ENCODE measurements at places on chromosomes 1 and 21.

- no peak for DNase-seq
These were observed 9.7 kb upstream of the CTSS start for GRCh38 chr1:150775276-150775675.

GRCh38 chr1:59345221-59345620 lies 48.3 kb downstream of the FGGY start:
- no peak for DNase-seq

GRCh38 chr1:208781391-208782045 lies 537.3 kb upstream of the PLXNA2 start:
- no peak for DNase-seq

GRCh38 chr1:230456478-230456877 lies 30.3 kb upstream of the PGBD5 start:
- DNase-seq = no peak

GRCh38 chr1:198647055-198647454 lies 8.2 kb downstream of the PTPRC start:
- no peak for DNase-seq

DNA sequence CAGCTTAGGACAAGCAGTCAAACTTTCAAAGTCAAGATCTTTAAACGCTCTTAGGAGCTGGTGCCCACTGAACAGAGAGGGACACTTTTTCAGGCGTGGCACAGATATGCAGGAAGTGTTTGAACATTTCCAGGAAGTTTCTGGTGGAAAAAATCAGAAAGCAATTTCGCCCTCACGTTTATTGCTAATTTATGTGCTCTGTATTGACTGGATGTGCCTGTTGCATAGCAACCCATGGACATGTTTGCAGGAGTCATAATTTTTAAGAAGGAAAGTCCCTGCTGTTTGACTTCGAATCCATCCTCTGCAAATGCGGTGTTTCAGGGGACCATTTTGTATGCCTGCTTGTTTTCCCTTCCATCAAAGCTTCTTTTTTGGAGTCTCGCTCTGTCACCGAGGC lies 239.9 kb upstream of the IRF2BP2 start:
- DNase-seq = no peak
